ELR (cell line): ENCODE measurements at places on chromosomes 16 and 17.
A peak's percentile ranks its signal among the peaks of the same experiment; 100 is the strongest.

- DNase-seq, result no peak
These were observed 22.6 kb downstream of the SCNN1B start for GRCh38 chr16:23324727-23325126.

DNA sequence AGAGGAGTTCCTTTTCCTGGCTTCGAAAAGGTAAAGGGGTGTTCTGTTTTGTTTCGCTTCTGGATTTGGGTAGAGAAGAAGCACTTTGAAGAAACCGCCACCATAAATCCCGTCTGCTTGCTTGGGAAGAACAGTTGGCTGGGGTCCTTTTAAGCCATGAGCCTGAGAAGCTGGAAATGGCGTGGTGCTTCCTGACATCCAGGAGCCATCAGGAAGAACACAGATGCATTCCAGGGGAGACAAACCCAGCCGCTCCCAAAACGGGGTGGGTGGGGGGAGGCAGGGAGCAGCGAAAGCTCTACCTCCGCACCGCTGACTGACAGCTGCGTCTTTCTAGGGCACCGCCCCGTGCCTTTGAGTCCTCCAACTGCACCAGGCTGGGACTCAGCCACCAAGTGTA lies 91.6 kb downstream of the ZDHHC7 start:
- no peak for DNase-seq

- DNase-seq, result no peak
These were observed 21.5 kb downstream of the ABCA10 start for GRCh38 chr17:69207151-69207550.

GRCh38 chr16:10343124-10343760 lies 42.6 kb upstream of the ATF7IP2 start:
- no peak for DNase-seq

GRCh38 chr16:65524997-65525396 lies 403.1 kb upstream of the CDH11 start:
- DNase-seq, result peak; percentile 45

DNA sequence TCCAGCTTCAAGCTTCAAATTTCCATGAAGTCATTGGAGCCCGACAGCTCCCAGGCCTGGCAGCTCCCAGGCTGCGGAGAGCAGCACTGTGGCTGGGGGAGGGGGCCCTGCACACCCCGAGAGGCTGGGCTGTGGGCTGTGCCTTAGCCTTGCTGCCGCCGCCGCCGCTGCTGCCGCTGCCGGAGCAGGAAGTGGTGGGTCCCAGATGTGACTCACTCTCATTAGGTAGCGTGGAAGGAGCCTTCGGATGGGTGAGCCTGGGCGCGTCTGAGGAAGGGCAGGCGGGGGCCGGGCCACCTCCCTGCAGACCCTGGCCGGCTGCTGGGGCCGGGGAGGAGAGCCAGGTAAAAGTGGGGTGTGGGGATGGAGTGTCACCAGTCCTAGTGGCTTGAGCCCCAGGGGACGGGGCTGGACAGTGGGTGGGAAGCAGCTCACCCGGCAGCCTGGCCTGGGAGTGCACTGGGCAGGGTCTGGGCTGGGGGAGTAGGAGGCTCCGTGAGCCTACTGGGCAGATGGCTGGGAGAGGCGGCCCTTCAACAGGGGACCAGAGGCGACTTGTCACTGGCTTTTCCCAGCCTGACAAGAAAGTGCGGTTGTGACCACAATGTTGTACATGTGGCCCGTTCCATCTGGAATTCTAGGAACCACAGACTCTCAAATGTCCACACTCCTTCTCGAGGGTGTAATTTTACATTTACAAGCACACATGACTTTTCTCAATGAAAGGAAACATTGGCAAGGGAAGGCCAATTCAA lies at the start of gene ADCY7:
Gene ADCY7 (plus strand): TSS at position 215 of the 755 bp plus-strand sequence. CDS start 21,629 bp downstream, outside the sequence.
- DNase-seq, result peak; percentile 92
